CD4-positive, alpha-beta memory T cell (primary cell): ENCODE measurements at places on chromosomes 5 and 9.
A peak's percentile ranks its signal among the peaks of the same experiment; 100 is the strongest.

DNA sequence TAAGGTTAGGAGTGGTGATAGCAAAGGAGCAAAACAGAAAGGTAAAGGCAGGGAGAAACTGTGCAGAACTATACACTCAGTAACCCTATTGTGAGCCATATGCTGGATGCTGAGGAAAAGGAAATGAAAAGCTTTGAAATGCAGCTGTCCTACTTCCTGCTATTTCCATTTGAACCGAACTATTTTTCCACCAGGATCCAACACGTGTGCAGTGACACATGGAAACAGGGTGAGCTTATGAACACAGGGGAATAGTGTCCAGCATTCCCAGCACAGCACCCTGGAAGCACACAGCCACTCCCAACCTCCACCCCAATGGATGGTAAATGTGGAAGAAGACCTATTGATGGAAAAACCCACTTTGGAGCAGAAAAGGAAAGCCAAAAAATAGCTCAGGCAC is 69.0 kb upstream of the SLC12A2 start:
- DNase-seq, result no peak

DNA sequence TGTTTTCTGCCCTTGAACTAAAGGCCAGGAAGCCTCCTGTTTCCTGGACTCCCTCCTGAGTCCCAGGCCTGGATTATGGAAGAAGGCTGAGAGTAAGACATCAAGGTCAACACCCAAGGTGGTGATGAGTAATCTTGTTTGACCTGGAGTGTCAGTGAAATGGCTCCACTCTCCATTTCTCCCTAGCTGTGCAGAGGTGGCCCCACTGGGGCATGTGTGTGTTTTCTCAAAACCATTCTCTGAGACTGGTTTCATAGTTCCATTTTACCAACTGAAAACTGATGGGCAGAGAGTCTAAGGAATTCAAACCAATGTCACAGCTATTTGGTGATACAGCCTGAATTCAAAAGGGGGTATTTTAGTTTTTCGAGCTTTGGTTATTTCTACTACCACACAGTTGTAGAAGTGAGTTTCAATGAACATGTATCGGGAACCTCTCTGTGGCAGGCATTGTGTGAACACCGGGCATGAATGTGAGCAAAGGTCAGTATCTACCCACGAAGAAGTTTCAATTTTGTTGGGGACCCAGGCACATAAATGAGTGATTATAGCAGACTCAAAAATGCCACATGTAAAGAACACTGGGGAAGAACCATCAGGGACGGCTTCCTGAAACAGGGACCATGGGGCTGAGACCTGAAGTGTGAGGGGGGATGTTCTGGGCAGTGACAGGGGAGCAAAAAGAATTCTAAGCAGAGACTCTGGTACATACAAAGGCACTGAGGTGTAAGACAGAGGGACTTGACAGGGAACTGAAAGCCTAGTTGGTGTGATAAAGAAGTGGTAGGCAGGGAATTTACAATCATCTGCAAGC is 269.6 kb upstream of the KLF4 start:
- DNase-seq, result no peak

DNA sequence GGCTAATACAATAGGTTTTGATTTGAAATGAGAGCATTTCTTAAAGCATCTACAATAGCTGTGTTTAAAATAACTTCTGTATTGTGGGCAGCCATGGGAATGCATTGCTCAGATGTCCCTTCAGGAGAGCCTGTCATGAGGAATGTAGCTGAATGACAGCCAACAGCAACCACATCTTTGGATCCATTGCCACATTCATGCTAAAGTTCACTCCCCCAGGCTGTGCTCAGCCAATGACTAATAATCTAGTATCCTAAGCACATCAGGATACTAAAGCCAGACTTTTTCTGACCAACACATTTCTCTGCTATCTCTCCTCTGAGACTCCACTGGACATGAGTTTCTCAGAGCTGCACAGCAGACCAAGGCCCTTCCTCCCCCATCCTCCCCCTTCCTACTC is 45.5 kb downstream of the HTR1A start:
- no peak for DNase-seq

GRCh38 chr9:69817202-69817601 is 3.4 kb upstream of the CFAP95 start:
- DNase-seq, result no peak

DNA sequence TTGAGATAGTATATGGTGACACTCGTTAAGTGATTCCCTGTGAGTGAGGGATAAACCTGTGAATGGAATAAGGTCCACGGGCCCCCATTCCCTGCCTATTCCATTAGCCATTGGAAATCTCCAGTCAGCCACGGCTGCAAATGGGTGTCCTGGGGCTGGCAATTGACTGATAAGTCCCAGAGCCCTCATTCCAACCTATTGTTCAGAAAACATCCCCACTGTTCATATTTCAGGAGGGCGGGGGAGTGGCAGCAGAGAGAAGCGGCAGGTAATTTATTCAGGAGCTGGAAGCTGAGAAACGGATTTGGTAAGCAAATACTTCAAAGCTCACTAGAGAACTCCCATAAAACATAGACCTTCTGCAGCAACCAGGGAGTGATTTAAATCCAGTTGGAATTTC is 42.0 kb downstream of the TMEM174 start:
- DNase-seq, result no peak

DNA sequence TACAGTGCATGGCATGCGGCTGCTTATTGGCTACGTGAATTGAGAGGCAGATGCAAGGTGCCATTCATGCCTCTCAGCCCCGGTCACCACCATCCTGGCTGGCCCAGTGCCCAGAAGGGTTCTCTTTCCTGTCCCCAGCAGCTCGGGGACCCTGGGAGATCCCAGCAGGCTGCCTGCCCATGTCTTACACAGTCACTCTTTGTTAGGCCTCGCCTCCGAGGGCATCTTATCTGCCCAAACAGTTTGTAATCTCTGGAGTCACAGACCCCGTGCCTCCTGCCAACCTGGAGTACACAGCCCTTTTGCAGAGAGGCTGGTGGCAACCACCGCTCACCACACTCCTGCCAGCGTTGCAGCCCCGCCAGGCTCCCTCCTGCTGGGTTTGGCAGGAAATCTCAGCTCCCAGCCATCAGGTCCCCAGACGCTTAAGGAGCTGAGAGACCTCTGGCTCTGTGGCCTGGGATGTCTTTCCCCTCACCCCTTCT is 7.0 kb upstream of the AK1 start:
- no peak for DNase-seq

GRCh38 chr9:124873664-124874063 is 11.7 kb downstream of the ARPC5L start:
- DNase-seq, result no peak

- no peak for DNase-seq
Observed at GRCh38 chr9:10228082-10228481, 384.7 kb downstream of the PTPRD start.

DNA sequence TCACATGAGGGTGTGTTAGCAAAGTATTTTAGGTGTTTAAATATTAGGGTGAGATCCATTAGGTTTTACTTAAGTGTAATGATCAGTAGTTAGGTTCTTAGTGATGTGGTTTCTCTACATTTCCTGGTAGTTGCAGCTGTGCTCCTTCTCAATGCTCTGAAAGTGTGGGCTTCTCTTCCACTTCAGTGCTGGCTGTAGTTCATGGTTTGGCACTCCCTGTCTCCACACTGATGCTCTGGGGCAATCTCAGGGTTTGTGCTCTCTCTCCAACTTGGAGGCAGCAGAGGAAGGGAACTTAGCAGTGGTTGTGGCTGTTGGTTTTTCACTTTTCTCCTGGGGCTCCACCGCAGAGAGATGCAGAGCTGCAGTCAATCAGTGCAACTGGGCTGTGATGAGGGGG is 507.5 kb downstream of the TMEM232 start:
- no peak for DNase-seq

DNA sequence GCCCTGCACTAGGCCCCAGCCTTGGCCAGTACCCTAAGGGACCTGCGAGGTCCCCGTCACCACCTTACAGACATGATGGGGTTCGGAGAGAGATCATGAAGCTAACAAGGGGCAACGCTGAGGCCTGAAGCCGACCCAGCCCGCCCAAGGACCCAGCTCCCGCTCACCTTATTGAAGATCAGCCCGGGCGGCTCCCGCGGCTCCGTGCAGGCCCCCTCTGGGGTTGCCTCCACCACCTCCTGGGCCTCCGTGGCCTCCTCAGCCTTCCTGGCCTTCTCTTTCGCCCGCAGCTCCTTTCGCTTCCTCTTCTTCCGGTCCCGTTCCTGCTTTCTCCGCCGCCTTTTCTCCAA is 3.6 kb downstream of the SURF6 start:
- no peak for DNase-seq

DNA sequence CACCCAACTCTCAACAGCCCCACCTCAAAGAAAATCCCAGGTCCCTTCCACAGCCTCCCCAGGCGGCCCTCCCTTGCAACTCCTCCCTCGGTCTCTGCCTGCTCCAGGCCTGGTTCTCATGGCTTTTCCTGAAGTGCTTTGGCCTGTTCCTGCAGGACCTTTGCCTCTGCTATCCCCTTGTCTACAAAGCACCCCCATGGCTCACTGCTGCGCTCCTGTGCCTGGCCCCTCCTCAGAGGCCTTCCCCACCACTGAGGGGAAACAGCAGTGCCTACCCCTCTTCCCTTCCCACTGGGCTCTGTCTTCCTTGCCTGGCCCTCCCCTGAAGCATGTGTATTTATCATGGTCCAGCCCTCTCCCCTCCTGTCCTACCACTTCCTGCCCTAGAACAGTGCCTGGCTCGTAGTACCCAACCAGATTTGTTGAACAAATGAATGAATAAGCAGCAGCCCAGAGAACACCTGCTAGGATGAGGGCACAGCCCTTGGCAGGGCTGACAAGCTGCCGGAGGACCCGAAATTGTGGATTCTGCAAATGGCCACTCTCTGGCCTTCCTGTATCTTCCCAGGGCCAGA is 68.6 kb upstream of the LRRTM2 start:
- DNase-seq, result no peak

DNA sequence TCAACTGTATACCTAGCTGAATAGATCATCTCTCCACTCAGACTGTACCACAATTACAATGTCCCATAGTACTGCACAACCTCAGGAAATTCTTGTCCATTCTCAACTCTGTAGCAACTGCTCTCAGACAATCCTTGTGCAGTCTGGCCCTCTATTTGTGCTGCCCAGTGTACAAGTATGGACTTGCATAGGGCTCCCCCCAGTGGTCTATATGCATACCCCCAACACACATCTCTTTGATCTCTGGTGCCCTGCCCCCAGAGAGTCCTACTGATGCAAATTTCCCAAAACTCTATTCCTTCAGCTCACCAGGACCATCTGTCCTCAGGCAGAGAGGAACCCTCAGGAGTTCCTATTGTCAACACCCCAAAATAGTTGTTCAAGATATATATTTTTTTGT is 205.3 kb downstream of the SLCO4C1 start:
- DNase-seq, result no peak

GRCh38 chr5:127353327-127353726 is 62.7 kb downstream of the MEGF10 start:
- no peak for DNase-seq

DNA sequence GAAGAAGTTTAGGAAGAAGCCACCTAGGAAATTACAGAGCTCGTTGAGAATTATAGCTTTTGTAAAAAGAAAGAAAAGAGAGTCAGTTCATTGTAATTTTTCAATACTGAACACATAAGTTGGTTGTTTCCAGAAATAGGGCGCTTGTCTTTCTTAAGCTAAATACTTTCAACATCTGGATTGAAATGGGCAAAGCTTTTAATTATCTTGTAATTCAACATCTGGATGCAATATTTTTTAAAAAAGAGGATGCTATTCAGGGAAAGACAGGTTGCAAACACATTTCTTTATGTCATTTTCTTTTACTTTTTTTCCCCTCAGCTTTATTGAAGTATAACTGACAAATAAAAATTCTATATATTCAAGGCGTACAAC is 100.7 kb upstream of the TRPC7 start:
- no peak for DNase-seq

GRCh38 chr5:131974622-131974955 is 29.1 kb upstream of the MEIKIN start:
- DNase-seq, result no peak

DNA sequence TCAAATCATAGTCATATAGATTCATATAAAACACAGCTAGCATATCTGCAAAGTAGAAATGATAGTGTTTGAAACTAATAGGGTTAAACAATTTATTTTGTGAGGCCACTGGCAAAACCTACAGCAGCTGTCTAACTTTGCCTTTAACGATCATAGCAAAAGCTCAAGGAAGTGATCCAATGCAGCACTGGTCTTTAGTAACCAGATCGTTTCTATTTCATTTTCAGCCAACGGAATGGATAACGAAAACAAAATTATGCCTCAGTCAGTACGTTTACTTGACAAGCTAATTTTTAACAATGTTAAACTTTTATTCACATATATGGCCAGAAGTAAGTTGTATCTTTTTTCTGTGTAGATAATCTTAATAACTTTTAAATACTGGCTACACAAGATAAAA is 17.7 kb downstream of the MLLT3 start:
- DNase-seq, result peak; percentile 14

DNA sequence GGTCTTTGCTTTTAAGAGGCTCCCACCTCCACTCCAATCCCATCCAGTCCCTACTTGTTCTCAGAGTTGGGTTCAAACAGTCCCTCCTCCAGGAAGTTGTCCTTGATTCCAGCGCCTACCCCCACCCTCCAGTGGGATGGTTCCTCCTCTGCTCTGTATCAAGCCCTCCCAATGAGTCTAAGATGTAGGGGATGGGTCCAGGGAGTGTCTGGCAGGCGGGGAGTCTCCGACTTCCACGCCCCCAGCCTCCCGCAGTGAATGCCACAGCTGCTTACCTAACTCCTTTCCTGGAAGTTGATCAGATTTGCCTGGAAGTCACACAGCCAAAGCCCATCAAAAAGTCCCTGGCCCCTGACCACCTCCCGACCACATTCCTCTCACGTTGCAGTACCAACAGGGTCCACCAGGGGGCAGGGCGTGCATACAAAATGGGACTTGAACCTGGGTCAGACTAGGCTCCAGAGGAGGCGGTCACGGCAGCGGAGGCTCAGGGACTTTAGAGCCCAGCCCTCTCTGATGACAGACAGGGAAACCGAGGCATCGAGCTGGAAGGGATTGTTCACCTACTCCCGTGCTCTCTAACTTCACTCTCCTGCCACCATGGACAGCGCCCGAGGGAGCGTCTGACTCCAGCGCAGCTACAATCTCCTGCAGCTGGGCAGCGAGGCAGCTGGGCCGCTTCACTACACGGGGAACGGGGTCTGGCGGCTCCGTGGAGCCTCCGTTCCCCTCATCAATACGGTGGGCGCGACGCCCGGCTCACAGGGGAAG is 25.0 kb upstream of the TDRD7 start:
- DNase-seq, result peak; percentile 57

- DNase-seq, result peak; percentile 16
Observed at GRCh38 chr5:159478950-159479349, 148.7 kb upstream of the IL12B start.
